Midbrain (tissue), 1 donor: ENCODE measurements at places on chromosomes 2 and 18.

- DNase-seq, result no peak
Measured at GRCh38 chr18:54551590-54551989, 39.5 kb upstream of the DYNAP start.

DNA sequence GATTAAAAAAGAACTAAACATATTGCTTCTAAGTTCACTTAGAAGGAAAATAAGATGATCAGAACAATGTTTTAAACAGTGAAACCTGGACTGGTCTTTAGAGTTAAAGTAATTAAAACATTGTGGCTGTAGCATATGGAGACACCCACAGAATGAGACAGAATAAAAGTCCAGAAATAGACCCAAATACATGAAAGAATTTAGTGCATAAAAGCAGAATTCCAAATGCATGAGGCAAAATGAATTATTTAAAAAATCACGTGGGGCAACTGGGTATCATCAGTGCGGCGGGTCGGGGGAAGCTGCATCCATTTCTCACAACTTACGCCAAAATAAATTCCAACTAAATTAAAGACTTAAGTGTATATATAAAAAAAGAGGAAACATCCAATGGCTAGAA lies 12.1 kb downstream of the RNF149 start:
- DNase-seq, result no peak

GRCh38 chr2:45168711-45169338 lies 159.6 kb upstream of the SIX2 start:
- no peak for DNase-seq

GRCh38 chr2:201059961-201060755 lies 11.3 kb downstream of the HYCC2 start:
- DNase-seq, result no peak

- no peak for DNase-seq
Measured at GRCh38 chr18:57749604-57749970, 53.5 kb downstream of the ATP8B1 start.
